Parietal lobe (tissue), 2 donors: ENCODE measurements at places on chromosomes 1 and 21. TPM values are rescaled to one million over a fixed set of nuclear protein-coding genes. Genes with fewer than 3 reads are reported as not detected.

Gene SYT11
- total RNA-seq, result 174 TPM

Gene OR6K6
- total RNA-seq, result not detected

Gene TNFRSF1B
- 1.9 TPM for total RNA-seq

Gene PPP1R12B
- 103 TPM for total RNA-seq

Gene LRRC39
- 8.8 TPM for total RNA-seq

Gene WNT2B
- total RNA-seq, result 5.6 TPM

Gene DSCAM
- total RNA-seq, result 31.9 TPM

Gene PDZK1
- 0.31 TPM for total RNA-seq

Gene SLC26A9
- not detected for total RNA-seq

Gene TXLNA
- 23.5 TPM for total RNA-seq

Gene RYR2
- total RNA-seq, result 61.7 TPM

Gene ADORA3
- 2.2 TPM for total RNA-seq

Gene FMO2
- under 0.01 TPM for total RNA-seq

Gene SLC50A1
- total RNA-seq, result 7.5 TPM

Gene SLC30A10
- total RNA-seq, result 22.8 TPM

Gene PROK1
- not detected for total RNA-seq

Gene LCE5A
- not detected for total RNA-seq

Gene ST6GALNAC3
- 16.3 TPM for total RNA-seq

Gene SUSD4
- total RNA-seq, result 21.0 TPM

Gene ADCY10
- total RNA-seq, result 0.63 TPM

Gene TOR1AIP2
- total RNA-seq, result 68.9 TPM

Gene WNT4
- 4.4 TPM for total RNA-seq

Gene MCOLN2
- not detected for total RNA-seq

Gene TTC39A
- 0.94 TPM for total RNA-seq

Gene TFF2
- total RNA-seq, result not detected

Gene ZNF648
- 0.31 TPM for total RNA-seq

Gene NR0B2
- total RNA-seq, result not detected

Gene KPRP
- total RNA-seq, result not detected

Gene TTC22
- total RNA-seq, result not detected

Gene COL6A2
- 17.8 TPM for total RNA-seq

Gene LMX1A
- 0.31 TPM for total RNA-seq

Gene MNDA
- 1.3 TPM for total RNA-seq

Gene TLR5
- total RNA-seq, result 0.63 TPM

Gene PTPN14
- 2.2 TPM for total RNA-seq
